ENCODE measurements at places on chromosomes 6 and 20.

GRCh38 chr20:23917024-23917725 is 37.6 kb upstream of the CST5 start:
- no peak for DNase-seq

GRCh38 chr20:5696011-5696559 is 54.1 kb upstream of the SHLD1 start:
- peak; percentile 88 for DNase-seq

DNA sequence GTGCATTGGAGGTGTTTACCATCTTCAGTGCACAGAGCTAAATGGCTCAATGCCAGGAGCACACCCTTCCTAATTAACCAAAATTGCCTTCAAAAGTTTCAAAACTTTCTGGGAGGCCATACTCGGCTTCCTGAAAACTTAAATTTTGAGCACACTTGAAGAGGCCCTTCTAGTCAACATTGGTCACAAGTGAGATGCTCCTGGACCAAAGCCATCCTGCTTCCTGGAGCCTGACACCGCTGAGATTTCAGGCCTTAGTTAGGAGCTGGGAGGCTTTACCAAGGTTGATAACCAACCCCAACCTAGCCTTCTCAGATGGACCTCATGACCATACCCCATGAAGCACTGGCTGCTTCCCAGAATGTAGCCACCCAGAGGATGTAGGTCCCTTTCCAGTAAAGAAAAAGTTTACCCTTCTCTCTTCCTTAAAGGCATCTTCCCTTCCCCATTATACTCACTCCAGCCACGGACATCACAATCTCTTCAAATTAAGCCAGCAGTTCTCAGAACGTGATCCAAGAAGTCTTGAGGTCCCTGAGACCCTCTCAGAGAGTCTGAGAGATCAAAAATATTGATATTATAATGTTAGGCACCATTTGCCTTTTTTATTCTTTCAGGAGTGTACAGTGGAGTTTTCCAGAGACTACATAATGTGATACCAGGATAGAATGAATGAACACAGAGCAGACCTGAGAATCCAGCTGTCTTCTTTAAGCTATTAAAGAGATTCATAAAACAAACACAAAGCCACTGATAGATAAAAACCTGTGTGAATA is 32.8 kb upstream of the SPTLC3 start:
- no peak for DNase-seq

- DNase-seq, result peak; percentile 25
Measured at GRCh38 chr20:37144856-37145404, 34.2 kb upstream of the RPN2 start.

DNA sequence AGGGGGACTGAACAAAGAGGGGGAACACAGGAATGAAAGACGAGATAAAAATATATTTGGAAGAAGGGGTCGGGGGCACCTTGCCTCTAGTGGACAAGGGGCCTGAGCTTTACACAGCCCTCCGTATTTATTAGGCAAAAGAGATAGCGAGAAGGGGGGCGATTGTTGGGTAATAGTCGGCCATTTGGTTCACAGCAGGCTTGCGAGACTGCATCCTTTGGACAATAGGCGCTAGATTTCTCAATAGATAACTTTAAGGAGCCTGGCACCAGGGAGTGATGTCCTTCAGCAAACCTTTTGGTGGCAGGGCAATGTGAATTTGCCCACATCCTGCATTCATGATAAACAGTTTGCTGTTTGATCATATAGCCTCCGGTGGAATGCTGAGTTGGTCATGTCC is 3.0 kb upstream of the NANP start:
- DNase-seq, result no peak

GRCh38 chr20:13166011-13166410 is 55.1 kb upstream of the ISM1 start:
- DNase-seq, result no peak

- no peak for DNase-seq
Measured at GRCh38 chr20:39004508-39004907, 42.4 kb downstream of the DHX35 start.

DNA sequence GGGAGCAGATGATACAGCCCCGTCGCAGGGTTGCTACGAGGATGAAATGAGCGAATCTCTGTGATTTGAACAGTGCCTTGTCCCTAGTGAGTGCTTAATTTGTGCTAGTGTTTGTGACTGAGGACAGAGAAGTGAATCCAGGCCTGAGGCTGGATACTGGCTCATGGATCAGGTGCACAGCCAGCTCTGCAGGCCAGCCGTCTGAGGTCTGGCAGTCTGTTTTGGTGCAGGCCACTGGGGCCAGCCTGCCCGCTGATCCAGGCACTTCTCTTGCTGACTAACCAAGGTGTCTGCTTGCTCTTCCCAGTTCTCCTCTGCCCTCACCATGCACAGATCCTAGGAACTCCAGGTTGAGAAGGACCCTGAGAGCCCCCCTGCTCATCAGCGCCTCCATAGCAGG is 181.0 kb downstream of the LRFN2 start:
- no peak for DNase-seq

GRCh38 chr6:155521719-155522118 is 66.1 kb upstream of the NOX3 start:
- DNase-seq, result peak; percentile 24

DNA sequence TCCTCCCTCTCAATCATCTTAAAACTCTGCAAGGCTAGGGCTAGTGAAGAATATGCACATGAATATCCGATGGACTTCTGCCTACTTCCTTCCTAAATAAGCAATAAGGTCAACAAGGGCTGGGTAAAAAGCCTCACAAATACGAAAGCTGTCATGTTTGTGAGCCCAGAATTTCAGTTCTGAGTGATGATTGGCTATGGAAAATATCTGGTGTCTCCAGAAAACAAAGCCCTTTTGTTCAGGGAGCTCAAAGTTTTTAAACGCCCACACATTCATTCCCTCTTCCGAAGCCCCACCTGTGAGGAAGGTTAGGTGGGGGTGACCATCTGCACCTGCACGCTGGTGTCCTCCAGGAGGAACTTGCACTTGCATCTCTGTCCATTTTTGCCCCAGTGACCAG is 126.9 kb upstream of the ARMC2 start:
- no peak for DNase-seq

GRCh38 chr6:119303164-119303887 is 46.2 kb downstream of the MAN1A1 start:
- DNase-seq, result no peak

GRCh38 chr20:6519556-6519955 is 247.9 kb upstream of the BMP2 start:
- DNase-seq, result peak; percentile 89

- no peak for DNase-seq
Measured at GRCh38 chr6:124941259-124941658, 21.0 kb upstream of the RNF217 start.

DNA sequence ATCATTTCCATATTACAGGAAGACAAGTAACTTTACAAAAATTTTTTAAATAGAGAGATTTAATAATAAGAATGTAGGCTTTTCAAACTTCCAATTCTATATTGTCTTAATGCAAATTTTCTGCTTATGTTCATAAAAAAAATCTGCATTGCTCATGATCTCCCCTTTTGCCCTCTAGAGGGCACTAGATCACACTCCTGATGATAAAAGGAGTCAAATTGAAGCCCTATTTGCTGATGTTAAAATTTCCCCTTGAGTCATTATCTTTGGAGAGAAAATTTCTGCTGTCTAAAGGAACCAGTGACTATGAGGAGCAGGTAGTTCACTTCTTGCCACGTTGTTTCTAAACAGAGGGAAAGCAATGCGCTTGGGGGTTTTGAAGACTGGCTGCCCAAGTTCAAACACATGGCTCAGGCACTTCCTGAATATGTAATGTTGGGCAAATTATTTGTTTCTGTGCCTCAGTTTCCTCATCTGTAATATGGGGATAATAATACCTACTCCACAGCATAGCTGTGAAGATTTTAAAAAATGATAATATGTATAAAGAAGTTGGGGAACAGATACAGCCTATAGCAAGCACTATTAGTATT is 874.2 kb downstream of the TFAP2A start:
- peak; percentile 62 for DNase-seq

DNA sequence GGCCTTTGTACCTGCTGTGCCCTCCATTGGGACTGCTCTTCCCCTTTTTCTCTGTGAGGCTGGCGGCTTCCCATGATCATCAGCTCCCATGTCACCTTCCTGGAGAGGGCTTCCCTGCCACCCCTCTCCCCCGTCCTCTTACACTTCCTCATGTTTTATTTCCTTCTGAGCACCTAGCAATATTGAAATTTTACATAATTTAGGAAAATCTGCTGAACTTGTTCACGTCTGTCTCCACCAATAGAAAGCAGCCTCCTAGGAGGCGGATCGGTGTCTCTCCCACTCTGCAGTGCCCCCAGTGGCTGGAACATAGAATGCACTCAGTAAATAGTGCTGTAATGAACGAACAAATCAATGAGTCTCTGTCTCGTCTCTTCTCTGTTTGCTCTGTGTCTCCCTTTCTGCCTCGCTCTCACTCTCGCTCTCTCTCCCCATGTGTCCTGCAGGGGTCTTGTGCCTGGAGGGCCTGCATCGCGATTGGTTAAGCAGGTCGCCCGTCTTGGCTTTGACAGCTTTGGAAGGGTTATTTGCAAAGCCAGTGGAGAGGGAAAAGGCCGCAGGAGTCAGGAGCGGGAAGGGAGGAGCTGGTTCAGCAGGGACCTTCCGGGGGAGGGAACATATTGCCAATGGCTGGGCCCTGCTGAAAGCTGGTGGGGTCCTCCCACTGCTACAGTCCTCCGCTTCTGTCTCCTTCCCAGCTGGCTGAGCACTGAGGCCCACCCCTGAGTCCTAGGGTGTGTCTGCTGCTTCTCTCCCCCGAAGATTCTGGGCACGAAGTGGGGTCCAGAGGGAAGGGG is 12.1 kb upstream of the OCSTAMP start:
- peak; percentile 67 for DNase-seq

- DNase-seq, result no peak
Measured at GRCh38 chr20:44112889-44113617, 73.9 kb downstream of the JPH2 start.

DNA sequence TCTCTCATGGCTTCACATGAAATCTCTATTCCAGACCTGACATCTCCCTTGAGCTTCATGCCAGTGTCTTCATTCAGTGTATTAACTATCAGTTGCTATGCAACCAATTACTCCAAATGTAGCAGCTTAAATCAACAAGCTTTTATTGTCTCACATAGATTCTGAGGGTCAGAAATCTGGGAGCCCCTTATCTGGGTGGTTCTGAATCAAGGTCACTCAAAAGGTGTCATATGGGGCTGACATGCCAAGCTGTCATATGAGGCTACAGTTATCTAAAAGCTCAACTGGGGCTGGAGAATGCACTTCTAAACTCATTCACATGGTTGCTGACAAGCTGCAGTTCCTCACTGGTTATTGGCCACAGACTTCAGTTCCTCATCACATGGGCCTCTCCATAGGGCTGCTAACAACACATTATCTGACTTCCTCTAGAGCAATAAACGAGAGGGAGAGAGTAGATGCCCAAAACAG is 7.3 kb upstream of the CGA start:
- no peak for DNase-seq

DNA sequence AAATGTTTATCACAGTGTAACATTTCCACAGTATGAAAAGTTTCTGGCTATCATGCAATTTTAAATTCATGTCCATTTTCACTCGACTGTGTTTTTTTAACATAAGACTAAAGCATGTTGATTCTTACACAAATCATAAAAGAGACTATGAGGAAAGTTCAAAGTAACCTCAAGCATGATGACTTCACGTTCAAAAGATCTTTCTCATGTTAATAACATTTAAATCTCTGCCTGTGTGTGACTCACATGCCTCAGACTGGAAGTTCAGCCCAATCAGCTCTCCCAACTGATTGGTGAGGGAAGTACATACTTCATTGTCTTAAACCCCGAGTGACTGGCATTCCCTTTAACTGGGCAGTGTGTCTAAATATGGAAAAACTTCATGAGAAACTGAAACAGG is 37.4 kb downstream of the ATXN1 start:
- DNase-seq, result peak; percentile 99

DNA sequence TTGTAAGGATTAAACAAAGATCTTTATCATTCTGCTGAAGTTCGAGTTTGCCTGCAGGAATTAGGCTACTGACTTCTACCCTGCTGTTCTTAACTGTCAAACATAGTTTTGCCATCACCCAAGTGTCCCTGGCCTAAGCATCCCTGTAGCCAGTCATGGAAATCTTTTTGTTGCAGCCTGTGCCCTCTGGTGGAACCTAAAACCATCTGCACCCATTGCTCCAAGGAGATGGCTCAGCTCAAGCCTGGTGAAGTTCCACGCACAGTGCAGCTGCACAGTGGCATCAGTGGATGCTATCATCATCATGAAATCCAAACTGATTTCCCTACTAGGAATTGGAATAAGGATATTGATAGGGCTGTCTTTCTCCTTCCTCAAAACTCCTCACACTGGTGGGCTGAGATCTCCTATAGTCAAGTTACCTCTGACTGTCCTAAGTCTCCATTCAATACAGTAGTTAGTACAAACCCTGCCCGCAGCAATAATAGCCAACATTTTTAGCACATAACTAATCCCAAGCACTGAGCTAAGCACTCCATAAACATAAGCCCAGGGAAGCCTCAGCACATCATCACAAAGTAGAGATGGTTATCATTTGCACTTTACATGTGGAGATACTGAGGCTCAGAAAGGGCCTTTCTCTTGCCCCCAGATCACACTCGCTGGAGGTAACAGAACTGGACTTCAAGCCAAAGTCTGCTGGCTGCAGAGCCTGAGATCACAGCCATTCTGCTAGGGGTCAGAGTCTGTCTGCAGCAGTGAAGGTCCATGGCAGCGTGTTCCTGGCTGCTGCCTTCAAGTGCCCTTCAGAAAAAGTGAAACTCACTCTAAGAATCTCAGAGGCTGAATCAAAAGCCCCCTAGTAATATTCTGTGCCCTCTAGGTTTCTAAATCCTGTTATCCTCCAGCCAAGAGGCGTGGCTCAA is 77.2 kb upstream of the MC3R start:
- peak; percentile 4 for DNase-seq

DNA sequence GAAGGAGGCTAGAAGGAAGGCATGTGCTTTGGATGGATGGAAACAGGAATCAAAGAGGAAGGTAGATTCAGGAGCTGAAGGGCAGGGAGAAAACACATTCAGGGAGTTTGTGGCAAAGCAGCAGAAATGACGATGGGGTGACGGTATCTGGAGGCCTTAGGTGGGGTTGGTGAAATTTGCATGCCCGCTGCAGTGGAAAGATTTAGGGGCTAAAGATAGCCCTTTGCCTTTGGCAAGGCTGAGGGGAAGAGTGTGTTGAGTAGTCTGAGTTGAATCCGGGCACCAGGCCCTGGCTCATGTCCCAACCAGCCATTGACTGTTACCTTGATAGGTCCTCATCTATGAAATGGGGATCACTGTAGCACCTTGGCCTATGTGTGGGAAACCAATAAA is 1.3 kb downstream of the GZF1 start:
- DNase-seq, result no peak

- DNase-seq, result peak; percentile 64
Measured at GRCh38 chr6:139271056-139271455, 20.7 kb downstream of the TXLNB start.

DNA sequence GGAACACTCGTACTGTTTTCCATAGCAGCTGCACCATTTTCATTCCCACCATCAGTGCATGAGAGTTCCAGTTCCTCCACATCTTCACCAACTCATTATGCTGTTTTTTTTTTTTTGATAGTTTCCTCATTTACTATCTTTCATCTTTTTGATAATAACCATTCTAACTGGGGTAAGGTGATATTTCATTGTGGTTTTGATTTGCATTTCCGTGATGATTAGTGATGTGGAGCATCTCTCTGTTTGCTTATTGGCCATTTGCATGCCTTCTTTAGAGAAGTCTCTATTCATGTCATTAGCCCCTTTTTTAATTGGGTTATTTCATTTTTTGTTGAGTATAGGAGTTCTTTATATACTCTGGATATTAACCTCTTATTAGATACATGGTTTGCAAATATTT is 25.9 kb downstream of the ACTR5 start:
- DNase-seq, result no peak

Data from iris pigment epithelial cell (primary cell).